ENCODE measurements at places on chromosomes 3 and 15. TPM values are rescaled to one million over a fixed set of nuclear protein-coding genes. Genes with fewer than 3 reads are reported as not detected.

- H3K27ac ChIP-seq, result no peak overlapping the region
- no peaks in the 10 kb centered on the region for H3K27me3 ChIP-seq
- peaks cover 7% of the 10 kb centered on the region for H3K4me1 ChIP-seq
- H3K4me3 ChIP-seq, result no peak overlapping the region
- H3K36me3 ChIP-seq, result no peaks in the 10 kb centered on the region
- no peak for DNase-seq
Measured at GRCh38 chr15:40289140-40289775, 6.4 kb upstream of the ANKRD63 start.

- H3K27ac ChIP-seq, result no peak overlapping the region
- H3K36me3 ChIP-seq, result no peaks in the 10 kb centered on the region
- H3K4me1 ChIP-seq, result peaks cover 8% of the 10 kb centered on the region
- no peak overlapping the region for H3K4me3 ChIP-seq
- no peak for DNase-seq
Measured at GRCh38 chr3:44240061-44240460, 1.6 kb upstream of the TOPAZ1 start.

DNA sequence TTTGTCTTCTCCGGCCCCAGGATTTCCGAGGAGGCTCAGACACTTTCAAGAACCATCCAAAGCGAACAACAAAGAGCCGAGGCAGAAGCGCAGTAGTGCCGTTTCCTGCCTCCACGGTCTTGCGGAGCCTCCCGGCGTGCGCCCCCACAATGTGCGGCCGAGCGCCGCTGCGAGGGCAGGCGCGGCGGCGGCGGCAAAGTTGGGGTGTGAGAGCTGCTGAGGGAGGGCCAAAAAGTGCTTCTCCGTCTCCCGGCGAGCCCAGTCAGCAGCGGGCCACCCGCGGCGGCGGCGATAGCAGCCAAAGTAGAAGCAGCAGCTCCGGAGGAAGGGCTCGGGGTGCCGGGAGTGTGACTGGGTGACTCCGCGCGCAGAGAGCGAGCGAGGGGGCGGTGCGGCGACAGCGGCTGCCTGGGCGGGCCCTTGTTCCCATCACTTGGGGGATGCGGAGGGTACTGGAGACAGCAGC is 749.1 kb downstream of the ROBO1 start:
- H3K27ac ChIP-seq, result peak overlapping the region; percentile 83
- peaks cover 6% of the 10 kb centered on the region for H3K4me1 ChIP-seq
- no peaks in the 10 kb centered on the region for H3K36me3 ChIP-seq
- H3K4me3 ChIP-seq, result peak overlapping the region; percentile 90

GRCh38 chr3:176655404-176656094 is 541.7 kb downstream of the TBL1XR1 start:
- DNase-seq, result no peak
- H3K36me3 ChIP-seq, result no peaks in the 10 kb centered on the region
- H3K27ac ChIP-seq, result no peak overlapping the region
- no peak overlapping the region for H3K4me3 ChIP-seq
- no peaks in the 10 kb centered on the region for H3K27me3 ChIP-seq

DNA sequence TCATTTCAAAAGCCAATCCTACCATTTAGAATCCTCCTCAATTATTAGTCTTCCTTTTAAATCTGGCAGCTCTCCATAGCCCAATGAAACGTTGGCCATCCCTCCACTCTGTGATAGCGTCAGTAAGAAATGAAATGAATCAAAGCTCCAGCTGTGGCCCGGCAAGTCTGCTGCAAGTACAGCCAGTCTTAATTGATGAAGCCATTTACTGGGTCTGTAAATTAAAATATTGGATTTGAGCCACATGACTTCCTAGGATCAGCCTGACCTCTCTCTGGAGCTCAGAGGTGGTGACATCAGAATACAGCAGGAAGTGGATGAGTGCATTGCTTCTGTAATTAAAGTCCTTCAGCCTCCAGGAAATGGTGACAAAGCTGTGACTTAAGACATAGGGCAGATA is 347.0 kb upstream of the LMCD1 start:
- no peak overlapping the region for H3K4me3 ChIP-seq
- H3K27me3 ChIP-seq, result no peaks in the 10 kb centered on the region
- no peak overlapping the region for H3K27ac ChIP-seq
- no peaks in the 10 kb centered on the region for H3K4me1 ChIP-seq

DNA sequence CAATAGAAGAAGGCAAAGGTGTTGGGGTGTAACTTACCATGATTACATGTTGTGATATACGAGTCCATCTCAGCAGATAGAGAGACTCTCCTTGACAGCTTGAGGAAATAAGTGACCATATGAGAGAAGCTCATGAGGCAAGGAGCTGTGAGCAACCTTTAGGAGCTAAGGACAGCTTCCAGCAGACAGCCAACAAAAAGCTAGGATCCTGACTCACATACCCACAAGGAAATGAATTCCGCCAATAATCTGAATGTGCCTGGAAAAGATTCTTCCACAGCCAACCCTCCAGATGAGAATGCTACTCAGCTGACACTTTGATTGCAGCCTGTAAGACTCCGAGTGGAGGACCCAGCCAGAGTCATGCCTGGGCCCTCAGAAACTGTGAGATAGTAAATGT is 339.6 kb upstream of the TPRG1 start:
- no peak for DNase-seq
- H3K27me3 ChIP-seq, result no peaks in the 10 kb centered on the region
- H3K36me3 ChIP-seq, result no peaks in the 10 kb centered on the region
- no peak overlapping the region for H3K4me3 ChIP-seq
- H3K4me1 ChIP-seq, result peaks cover 4% of the 10 kb centered on the region

DNA sequence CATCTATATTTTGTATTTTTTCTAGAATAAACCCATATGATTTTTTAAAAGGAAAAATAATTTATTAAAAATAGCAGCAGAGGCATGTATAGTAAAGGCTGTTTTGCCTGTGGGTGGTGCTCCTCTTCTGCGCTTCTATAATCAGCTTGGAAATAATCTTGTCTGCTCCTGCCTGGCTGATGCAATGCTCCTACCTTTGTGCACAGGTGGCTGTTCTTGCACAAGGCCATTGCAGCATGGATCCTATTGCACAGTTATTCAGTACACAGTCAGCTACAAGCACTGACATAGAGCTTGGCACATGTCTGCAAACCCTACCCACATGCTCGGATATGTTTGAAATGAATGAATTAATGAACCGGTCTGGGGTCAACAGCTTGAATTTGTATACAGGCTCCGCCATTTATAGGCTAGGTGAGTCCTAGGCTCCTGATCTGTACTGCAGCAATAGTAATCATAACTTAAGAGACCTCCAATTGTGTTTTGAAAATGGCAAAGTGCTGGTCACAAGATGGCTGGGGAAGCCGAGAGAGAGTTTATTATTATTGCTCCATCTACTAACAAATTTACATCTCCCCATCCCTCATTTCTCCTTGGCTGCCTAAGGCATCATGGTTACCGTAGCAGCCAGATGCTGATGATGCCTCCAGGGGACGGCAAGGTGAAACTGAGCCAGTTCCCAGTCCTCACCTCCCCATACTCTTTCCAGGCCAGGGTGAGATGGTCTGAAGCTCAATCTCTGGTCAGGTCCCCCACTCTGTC is 532 bp upstream of the RTP1 start:
- no peak for DNase-seq
- H3K27me3 ChIP-seq, result no peaks in the 10 kb centered on the region
- H3K4me1 ChIP-seq, result no peaks in the 10 kb centered on the region
- H3K36me3 ChIP-seq, result no peaks in the 10 kb centered on the region

- no peaks in the 10 kb centered on the region for H3K27me3 ChIP-seq
- no peak overlapping the region for H3K4me3 ChIP-seq
- H3K4me1 ChIP-seq, result peaks cover 6% of the 10 kb centered on the region
- no peaks in the 10 kb centered on the region for H3K36me3 ChIP-seq
- DNase-seq, result no peak
Measured at GRCh38 chr3:188370081-188370830, 216.3 kb downstream of the LPP start.

GRCh38 chr3:173584838-173585831 is 187.6 kb downstream of the NLGN1 start:
- peak overlapping the region; percentile 60 for H3K4me3 ChIP-seq
- no peaks in the 10 kb centered on the region for H3K36me3 ChIP-seq
- no peaks in the 10 kb centered on the region for H3K4me1 ChIP-seq
- no peak overlapping the region for H3K27ac ChIP-seq
- peak; percentile 17 for DNase-seq
- H3K27me3 ChIP-seq, result no peaks in the 10 kb centered on the region

GRCh38 chr15:73608941-73609340 is 24.2 kb downstream of the NPTN start:
- H3K4me3 ChIP-seq, result no peak overlapping the region
- no peak for DNase-seq
- H3K36me3 ChIP-seq, result no peaks in the 10 kb centered on the region

The CCR3 gene
- total RNA-seq, result 0.48 TPM

The CAMK2N2 gene
- total RNA-seq, result not detected

The SSUH2 gene
- total RNA-seq, result 0.24 TPM
